Left lung (tissue), 14 donors: ENCODE measurements at places on chromosomes 11 and 22. TPM values are rescaled to one million over a fixed set of nuclear protein-coding genes. Genes with fewer than 3 reads are reported as not detected.

GRCh38 chr11:14645015-14645912 lies 1.7 kb downstream of the PDE3B start:
- no peak for DNase-seq

Gene BBS1
- polyA plus RNA-seq: 63.7 TPM

- no peak for DNase-seq
Observed at GRCh38 chr11:73387594-73388264, 11.5 kb downstream of the RELT start.

Gene THOC5
- 44.2 TPM for polyA plus RNA-seq

GRCh38 chr11:1573077-1573902 lies 1.2 kb upstream of the DUSP8 start:
- no peak for DNase-seq

GRCh38 chr11:129251067-129251466 lies 58.9 kb upstream of the ARHGAP32 start:
- no peak for DNase-seq

GRCh38 chr11:86571273-86571948 lies 101.0 kb downstream of the ME3 start:
- DNase-seq: no peak

Gene PANX2
- polyA plus RNA-seq: 0.65 TPM

DNA sequence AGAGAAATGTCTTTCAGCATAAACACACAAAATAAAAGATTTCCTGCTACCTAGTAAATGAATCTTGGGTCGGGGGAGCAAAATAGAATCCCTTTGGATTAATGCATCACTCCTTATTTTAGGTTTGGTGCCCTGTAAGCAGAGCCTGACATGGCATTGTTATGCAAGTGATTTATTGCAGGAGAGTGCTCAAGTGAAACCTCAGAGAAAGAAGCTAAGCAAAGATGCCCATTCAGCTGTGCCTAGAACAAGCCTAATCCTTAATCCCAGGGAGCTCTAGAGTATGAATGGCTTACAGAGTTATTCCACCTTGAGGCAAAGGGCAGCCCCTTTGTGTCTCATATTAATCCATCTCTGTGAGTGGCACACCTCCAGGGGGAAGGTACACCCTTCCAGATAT lies 21.1 kb downstream of the C11orf87 start:
- no peak for DNase-seq

Gene GGTLC3
- 1.1 TPM for polyA plus RNA-seq

Gene CD248
- polyA plus RNA-seq: 118 TPM

DNA sequence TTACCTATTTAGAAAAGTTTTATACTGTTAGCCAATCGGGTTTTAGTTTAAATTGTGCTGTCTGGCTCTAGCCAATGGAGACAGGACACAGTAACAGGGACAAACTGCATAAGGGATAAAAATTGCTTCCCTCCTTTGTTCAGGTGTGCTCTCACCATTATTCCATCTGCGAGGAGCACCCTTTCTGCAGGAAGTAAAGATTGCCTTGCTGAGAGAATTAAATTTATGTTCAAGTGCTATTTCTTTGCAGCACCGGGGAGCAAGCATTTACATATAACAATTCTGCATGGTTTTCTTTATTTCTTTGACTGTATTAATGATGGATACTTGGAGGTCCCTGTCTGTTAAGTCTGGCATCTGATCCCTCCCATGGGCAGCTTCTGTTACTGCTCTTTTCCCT lies 80.5 kb downstream of the BRD1 start:
- DNase-seq: no peak

DNA sequence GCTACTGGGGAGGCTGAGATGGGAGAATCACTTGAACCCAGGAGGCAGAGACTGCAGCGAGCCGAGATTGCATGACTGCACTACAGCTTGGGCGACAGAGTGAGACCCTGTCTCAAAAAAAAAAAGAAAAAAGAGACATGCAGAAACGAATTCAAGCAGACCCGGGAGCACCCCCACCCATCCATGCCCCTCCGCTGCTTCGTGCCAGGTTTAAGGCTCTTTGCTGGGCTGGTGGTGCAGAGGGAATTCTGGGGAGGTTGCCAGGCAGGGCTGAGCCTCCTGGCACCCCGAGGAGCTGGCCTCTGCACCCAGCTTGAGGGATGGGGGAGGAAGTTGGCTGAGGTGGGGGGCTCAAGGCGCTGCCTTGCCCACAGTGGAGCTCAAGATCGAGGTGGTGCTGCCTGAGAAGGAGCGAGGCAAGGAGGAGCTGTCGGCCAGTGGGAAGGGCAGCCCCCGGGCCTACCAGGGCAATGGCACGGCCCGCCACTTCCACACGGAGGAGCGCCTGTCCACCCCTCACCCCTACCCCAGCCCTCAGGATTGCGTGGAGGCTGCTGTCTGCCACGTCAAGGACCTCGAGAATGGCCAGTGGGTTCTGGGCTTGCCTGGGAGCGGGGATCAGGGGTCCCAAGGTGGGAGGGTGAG lies 6.0 kb downstream of the AIFM3 start:
- no peak for DNase-seq

Gene PRG3
- polyA plus RNA-seq: 0.83 TPM

DNA sequence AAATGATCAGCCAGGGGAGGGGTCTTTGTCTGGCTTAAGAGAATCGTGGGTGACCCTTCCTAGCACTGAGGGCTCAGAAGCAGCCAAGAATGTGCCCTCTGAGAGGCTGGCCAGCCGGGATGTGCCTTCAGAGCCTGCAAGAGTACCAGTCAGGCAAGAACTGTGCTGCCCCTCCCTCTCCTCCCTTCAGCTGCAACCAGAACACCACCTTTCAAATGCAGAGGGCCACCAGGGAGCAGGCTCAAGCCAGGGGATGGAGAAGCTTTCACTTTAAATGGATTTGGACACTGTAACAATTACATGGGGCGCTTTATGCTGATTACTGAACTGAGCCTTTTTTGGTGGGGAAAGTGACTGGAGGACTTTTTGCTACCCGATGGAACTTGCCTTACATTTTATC lies 44.9 kb upstream of the TENM4 start:
- DNase-seq: no peak

DNA sequence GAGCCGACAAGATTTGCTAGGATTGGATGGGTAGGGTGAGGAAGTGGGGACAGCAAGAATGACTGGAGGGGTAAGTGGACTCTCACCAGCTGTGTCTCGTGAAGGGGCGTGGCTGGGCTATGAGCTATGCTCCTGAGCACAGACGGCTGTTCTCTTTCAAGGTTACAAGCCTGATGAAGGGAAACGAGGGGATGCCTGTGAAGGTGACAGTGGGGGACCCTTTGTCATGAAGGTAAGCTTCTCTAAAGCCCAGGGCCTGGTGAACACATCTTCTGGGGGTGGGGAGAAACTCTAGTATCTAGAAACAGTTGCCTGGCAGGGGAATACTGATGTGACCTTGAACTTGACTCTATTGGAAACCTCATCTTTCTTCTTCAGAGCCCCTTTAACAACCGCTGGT lies 19.9 kb downstream of the F2 start:
- no peak for DNase-seq

GRCh38 chr11:117676501-117676900 lies 120.5 kb downstream of the DSCAML1 start:
- no peak for DNase-seq
